ENCODE measurements at places on chromosomes 5 and 9. TPM values are rescaled to one million over a fixed set of nuclear protein-coding genes. Genes with fewer than 3 reads are reported as not detected.

HTR4 gene
- total RNA-seq = not detected

ADAMTS2 gene
- total RNA-seq = 0.29 TPM

RASEF gene
- total RNA-seq = 11.6 TPM

SHOC1 gene
- total RNA-seq = 0.07 TPM

PRSS3 gene
- 5.7 TPM for total RNA-seq

SET gene
- 406 TPM for total RNA-seq

SLC4A9 gene
- total RNA-seq = not detected

SLC34A3 gene
- 0.07 TPM for total RNA-seq

CLK4 gene
- total RNA-seq = 5.1 TPM

GRM6 gene
- total RNA-seq = not detected

RLN1 gene
- 1.3 TPM for total RNA-seq

TBC1D2 gene
- 16.6 TPM for total RNA-seq

KIF12 gene
- total RNA-seq = 13.5 TPM

PCDHB7 gene
- not detected for total RNA-seq

PCDHGB1 gene
- 0.29 TPM for total RNA-seq

TEK gene
- total RNA-seq = not detected

ANKRD18B gene
- 3.1 TPM for total RNA-seq

CCDC127 gene
- 4.5 TPM for total RNA-seq

TRIM36 gene
- 4.8 TPM for total RNA-seq
